ENCODE measurements at places on chromosomes 16 and 17.

DNA sequence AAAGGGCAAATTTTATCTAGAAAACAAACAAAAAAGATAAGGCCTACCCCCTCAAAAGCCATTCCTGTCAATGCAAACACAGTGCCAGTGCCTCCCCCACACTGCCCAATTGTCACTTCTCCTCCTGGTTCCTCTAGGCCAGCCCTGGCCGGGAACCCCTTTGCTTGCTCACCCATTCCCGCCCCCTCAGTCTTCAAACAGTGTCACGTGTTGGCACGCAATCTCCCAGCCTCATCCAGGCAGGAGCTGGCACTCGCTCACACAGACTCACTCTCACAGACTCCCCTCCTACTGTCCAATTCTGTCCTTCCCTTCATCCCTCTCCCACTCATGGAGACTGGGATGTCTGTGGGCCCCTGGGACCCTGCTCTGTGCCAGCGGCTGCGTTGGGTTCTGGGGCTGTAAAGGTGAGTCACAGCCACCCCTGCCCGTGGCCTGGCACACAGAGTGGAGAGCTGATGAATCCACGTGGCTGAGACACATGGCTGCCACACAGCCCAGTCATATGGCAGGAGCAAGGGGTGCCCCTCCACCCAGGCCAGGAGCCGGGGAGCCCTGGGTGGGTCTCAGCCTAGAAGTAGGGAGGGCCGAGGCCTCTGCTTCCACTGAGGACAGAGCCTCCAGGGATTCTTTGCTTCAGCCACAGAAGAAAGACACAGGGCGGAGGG is 54.8 kb downstream of the VAC14 start:
- peak; percentile 88 for DNase-seq

DNA sequence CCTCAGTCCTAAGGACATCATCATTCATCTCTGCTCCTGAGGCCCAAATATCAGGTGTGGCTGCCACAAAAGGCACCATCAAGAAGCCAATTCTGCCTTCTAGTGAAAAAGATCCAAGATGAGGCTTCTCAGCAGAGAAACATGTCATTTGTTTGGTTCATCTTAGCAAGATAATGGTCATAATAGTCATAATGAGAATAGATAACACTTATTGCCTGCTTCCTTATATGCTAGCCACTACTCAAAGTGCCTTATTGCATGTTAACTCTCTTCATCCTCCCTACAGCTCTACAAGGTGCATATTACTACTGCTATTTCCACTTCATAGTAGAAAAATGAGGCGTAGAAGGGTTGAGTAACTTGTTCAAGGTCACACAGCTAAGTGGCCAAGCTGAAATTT is 45.0 kb upstream of the MRPS23 start:
- DNase-seq, result no peak

DNA sequence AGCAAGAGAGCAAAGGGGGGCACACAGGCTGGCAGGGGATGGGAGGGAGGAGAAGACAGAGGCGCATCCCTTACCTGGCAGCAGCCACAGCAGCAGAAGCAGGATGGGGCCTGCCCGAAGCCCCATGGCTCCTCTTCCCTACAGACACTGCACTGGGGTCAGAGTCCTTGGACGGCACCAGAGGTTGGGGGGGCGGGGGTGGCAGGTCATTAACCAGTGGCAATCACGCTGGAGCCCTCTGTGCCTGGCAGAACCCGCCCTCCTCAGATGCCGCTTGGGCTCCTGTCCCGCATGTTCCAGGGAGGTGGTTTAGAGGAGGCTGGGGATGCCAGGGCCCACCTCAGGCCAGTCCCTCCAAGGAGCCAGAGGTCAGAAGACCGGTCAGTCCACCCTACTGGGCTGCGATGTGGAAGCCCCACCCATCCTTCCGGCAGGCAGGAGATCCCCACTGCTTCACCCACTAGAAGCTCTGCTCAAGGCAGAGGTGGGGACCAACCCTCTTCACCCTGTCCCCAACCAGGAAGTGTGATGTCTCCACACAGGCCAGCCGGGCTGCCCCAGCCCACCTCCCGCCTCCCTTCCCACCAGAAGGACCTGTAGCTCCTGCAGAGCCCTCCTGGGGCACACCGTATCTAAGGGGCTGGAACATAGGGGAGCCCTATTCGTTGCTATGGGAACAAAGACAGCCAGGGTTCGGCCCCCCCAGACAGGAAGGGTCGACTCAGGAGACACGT is 11.7 kb downstream of the ZG16B start:
- DNase-seq, result peak; percentile 57

GRCh38 chr16:4556580-4556979 is 440 bp downstream of the C16orf96 start:
- DNase-seq, result no peak

DNA sequence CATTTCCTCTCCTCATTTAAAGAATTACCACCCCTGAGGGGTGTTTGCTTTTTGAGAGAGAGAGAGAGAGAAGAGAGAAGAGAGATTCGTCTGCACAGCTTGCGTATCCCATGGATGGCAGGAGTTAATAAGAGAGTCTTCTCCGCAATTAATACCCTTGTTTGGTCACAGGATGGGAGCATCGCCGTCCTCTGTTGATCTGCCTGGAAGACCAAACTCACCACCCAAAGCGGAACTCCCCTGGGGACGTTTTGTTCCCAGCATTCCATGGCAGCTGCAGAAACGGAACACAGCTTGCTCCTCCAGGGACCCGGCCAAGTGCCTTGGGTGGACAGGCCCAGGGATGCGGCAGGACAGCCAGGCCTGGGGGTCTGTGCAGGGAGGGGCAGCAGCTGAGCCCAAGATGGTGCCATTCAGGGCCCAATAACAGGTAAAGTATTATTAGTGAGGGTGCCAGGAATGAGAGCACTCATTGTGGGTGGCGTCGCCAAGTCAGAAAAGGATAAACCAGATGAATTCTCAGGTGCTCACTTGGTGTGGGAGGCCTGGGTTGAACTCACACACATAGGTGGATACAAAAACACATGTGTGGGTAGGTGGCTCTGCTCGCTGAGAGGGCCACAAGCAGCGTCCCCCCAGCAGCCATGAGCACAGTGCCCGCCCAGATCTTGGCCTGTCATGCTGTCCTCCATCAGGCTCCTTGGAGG is 83.1 kb downstream of the NT5M start:
- DNase-seq, result no peak

GRCh38 chr16:83842756-83843507 is 35.2 kb downstream of the HSBP1 start:
- no peak for DNase-seq

- no peak for DNase-seq
Observed at GRCh38 chr16:67654403-67654911, 5.6 kb downstream of the ACD start.
